ENCODE measurements at places on chromosomes 12 and 14.

- DNase-seq: no peak
These were observed 6.3 kb upstream of the NFE2 start for GRCh38 chr12:54306925-54307741.

DNA sequence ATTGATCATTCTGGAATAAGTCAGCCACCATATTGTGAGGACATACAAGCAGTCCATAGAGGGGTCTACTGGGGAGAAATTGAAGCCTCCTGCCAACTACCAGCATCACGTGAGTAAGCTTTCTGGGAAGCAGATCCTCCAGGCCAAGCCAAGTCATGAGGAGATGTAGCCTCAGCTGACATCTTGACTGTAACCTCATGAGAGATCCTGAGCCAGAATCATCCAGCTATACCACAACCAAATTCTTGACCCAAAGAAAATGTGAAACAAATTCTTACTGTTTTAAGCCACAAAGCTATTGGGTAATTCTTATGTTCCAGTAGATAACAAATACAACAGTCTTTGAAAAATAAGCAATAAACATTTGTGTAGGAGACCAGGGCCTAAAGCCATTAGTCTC, 479.4 kb upstream of the DCN start:
- DNase-seq: no peak

- no peak for DNase-seq
These were observed 132.9 kb downstream of the DICER1 start for GRCh38 chr14:95024380-95024779.

- DNase-seq: no peak
These were observed at the start of gene ITGA5 for GRCh38 chr12:54419088-54419887. Gene ITGA5, minus strand, starts transcription at chr12:54419266. Its CDS starts 68 bp downstream, at chr12:54419198.

DNA sequence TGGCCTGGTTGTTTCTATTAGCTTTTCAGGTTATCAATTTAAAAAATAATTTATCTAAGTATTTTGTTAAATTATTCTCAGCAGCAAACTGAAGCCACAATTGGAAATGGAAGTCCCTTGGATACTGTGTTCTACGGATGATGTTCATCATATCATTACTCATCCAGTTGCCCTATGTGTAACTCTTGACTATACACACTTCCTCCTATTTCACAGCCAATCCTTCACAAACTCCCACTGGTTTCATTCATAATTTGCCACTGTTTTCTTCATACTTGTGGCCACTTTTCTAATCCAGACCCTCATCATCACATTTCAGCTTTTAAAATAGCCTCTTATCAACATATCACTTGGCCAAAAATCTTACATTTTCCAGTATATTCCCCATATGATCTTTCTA, 84.0 kb downstream of the CATSPERB start:
- no peak for DNase-seq

DNA sequence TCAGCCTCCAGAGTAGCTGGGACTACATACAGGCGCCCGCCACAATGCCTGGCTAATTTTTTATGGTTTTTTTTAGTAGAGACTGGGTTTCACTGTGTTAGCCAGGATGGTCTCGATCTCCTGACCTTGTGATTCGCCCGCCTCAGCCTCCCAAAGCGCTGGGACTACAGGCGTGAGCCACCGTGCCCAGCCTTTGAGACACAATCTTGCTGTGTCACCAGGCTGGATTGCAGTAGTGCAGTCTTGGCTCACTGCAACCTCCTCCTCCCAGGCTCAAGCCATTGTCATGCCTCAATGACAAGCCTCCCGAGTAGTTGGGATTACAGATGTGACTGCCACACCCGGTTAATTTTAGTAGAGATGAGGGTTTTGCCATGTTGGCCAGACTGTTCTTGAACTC, 21.3 kb upstream of the STRN3 start:
- DNase-seq: no peak

DNA sequence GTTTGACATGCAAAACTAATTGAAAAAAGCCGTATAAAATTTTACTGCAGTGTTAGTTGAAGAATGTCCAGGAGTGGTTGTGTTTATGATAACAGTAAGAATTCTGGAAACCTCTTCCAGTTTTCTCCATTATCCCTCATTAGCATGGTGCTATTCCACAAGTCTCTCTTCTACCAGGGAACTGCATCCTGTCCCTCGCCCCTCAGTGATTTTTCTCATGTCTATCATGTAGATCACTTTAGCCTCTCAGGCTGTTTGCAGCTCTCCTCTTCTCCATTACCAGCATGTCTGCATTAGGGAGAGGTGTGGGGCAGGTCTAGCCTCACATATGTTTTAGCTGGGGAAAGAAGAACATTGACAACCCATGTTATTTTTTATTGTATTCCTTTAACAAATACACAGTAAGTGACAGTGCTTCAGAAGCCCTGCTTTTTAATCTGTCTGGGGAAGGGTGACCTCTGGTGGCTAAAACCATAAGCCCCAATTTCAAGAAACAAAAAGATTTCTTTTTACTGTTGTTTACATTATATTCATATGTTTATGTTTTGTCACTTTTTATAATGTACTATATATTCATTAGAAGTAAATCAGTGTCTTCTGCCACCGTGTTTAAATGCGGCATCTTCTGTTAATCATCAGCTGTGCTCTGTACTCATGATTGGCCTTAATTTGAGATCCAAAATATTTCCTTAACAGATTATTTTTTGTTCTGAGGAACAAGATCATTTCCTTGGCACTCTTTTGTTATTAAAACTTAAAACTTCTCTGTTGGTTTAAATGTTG, 70.7 kb downstream of the RASSF8 start:
- no peak for DNase-seq

- no peak for DNase-seq
These were observed 48.8 kb upstream of the SLC38A4 start for GRCh38 chr12:46874642-46875041.

DNA sequence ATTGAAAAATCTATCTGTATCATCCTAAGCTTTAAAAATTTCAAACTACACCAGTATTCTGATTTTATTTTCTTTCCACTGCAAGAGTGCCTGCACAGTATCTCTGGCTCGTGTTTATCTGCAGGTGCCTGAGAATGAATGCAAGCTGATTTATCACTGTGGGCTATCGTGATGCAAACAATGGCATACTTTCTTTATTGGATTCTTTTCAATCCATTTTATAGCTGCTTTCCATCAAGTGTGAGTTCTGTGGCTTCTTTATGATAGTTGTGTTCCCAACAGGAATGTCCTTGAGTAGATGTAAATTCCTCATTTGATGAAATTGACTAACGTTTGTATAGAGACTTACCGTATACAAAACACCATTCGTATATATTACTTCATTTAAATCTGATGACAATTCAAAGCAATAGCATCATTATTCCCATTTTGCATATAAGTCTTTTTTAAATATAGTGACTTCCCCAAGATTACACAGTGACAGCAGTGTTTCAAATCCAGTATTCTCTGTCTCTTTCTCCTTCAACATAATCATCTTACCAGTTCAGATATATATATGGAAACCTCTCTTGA, 160.3 kb upstream of the ABCD2 start:
- DNase-seq: no peak

- DNase-seq: no peak
These were observed 1.7 kb downstream of the CDC42BPB start for GRCh38 chr14:103055695-103056094.

- no peak for DNase-seq
These were observed 43.7 kb downstream of the DEGS2 start for GRCh38 chr14:100115726-100116125.

DNA sequence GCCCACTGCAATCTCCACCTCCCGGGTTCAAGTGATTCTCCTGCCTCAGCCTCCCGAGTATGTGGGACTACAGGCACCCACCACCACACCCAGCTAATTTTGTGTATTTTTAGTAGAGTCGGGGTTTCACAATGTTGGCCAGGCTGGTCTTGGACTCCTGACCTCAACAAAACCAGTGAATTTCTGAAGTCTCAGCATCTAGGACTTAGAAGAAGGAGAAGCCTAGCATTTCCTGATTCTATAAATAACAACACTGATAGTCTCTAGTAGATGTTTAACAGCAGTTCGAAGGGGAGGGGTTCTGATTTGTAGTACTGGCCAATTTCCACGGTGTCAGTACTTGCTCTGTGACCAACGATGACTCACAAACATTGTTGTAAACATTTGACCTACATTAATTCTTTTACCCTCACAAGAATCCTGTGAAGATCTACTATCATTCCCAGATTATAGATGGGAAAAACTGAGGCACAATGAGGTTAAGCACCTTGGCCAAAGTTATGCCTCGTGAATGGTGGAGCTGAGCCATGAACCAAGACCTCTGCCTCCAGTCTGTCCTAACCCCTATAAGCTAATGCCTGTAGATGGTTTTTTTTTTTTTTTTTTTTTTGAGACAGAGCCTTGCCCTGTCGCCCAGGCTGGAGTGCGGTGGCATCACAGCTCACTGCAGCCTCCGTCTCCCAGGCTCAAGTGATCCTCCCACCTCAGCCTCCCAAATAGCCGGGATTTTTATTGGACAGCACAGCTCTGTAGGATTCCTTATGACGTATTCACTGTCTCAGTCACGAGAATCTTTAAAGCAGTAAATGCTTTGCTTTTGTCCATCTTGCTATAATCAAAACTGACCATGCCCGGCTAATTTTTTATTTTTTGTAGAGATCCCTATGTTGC, 5.2 kb downstream of the P2RX4 start:
- no peak for DNase-seq

DNA sequence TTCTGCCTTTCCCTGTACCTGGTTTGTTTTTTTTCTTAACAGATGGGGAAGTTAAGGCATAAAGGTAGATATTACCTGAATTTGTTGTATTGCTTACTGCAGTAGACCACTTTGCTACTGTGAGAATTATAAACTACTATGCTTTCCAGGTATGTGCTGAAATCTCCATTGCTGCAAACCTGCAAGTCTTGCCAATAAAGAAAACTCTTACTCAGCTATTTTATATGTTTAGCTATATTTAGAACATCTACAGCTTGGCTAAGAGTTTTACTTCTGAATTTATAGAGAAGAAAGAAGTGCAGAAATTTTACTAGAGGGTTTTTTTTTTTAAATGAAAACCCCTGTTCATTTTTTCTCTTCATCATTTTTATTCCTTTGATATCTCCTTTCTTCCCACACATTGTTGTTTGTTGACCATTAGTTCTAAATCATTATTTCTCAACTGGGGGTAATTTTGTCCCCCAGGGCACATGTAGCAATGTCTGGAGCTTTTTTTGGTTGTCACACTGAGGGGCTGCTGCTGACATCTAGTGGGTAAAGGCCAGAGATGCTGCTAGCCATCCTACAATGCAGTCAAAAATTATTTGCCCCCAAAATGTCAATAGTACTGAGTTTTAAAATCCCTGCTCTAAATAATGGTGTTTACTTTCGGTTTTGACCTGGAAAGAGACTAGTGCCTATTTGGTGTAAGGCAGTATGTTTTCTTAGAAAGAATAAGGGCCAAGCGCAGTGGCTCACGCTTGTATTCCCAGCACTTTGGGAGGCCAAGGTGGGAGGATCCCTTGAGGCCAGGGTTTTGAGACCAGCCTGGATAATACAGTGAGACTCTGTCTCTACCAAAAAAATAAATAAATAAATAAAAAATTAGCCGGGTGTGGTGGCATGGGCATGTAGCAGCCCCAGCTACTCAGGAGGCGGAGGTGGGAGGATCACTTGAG, 48.6 kb downstream of the PCNX1 start:
- DNase-seq: peak; percentile 14

GRCh38 chr12:19614601-19615383, 175.5 kb downstream of the AEBP2 start:
- no peak for DNase-seq

GRCh38 chr12:106586803-106587684, 4.2 kb downstream of the RFX4 start:
- DNase-seq: no peak

DNA sequence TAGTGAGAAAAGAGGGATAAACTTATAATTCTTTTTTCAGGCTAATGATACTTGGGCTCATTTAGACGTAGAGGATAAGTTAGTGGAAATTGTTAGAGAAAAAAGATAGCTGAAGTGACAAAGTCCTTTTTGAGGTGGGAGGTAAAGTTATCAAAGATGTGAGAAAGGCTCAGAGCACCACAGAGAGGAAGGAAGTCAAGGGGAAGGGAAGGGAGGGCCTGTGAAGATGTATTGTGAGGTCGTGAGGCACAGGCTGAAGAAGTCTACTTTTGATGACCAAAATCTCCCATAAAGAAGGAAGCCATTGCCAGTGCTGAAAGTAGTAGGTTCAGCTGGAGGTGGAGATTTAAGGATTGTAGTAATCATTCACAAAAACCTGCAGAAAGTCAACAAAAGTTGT, 19.4 kb upstream of the PTGDR start:
- DNase-seq: no peak

- DNase-seq: no peak
These were observed 106.5 kb downstream of the TMTC3 start for GRCh38 chr12:88248606-88249005.

- no peak for DNase-seq
These were observed 106.8 kb upstream of the RFLNA start for GRCh38 chr12:124188084-124188483.

DNA sequence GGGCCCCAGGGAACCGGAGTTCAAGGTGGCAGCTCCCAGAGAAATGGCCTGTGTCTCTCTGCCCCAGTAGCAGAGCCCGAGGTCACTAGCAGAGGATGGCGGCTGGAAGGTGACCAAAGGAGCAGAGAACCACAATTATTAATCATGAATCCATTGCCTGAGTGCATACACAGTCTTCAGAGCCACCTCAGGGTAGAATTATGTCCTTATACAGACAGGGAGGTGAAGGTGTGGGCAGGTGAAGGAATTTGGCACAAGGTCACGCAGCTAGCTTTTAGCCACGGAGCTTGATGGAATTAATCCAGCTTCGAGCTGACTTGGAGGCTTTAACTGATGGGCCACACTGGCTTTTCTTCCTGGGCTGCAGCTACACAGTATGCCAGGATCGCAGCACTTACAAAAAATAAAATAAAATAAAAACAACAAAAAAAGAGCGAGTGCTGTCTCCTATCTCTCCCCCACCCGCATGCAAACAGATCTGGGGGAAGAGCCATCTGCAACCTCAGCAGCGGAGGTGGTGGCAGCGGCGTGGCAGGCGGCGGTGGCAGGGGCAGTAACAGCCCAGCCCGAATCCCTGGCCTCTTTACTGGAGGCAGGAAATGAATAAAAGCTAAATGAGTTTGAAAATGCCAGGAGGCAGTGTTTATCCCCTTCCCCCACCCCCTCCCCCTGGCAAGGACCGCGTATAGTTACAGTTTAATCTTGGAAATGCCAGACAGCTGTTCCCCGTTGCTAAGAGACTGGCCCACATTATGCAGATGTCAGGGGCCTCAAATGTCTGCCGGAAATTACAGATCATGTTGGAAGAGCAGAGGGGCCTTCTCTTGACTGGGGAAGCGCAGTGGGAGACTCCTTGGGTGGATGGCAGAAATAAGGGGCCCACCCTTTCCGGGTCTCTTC, 93.5 kb downstream of the LRRC74A start:
- DNase-seq: no peak

DNA sequence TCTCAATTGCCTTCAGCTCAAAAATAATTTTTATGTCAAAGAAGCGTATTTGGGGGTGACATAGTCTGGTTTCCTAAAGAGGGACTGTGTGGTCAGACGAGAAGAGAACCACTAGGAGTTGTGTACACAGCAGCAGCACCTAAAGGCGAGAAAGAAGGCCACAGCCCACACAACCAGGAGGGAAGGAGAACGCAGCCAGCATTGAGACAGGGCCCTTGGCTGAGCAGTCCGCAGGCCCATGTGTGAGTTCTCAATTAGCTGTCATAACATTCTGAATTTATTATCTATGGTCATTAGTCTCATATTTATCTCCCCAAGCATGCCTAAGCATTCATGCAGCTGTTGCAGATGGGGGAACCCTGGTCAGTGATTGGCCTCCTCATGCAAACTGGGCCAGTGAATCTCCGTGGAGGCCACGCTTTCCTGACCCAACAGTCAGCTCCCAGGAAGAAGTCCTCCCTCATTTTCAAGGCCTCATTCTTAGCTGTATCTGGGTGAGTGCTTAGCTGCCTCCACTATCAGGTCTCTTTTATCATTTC, 81.2 kb upstream of the ATF7IP start:
- no peak for DNase-seq
